CD8-positive, alpha-beta T cell (primary cell): ENCODE measurements at places on chromosomes 3 and 15. TPM values are rescaled to one million over a fixed set of nuclear protein-coding genes. Genes with fewer than 3 reads are reported as not detected.

- no peak for DNase-seq
Observed at GRCh38 chr3:126431103-126431534, 36.4 kb downstream of the CFAP100 start.

The MINAR1 gene
- 0.22 TPM for total RNA-seq

The TICRR gene
- total RNA-seq, result 0.11 TPM

DNA sequence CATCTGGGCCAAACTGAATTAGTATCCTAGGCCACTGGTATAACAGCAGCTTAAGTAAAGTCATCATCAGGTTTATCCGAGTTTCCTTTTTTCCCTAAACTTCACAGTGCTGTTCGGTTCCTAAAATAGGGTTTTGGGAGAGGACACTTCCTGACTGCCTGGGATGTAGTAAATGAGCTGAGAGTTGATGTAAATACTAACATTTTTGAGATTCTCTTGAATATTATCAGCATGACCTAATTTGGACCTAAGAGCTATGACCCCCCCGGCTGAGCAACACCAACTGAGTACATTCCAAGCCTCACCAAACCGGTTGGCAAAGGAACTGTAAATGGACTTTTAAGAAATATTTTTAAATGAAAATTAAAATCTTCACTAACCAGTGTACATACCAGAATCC is 78.8 kb downstream of the IL5RA start:
- no peak for DNase-seq

DNA sequence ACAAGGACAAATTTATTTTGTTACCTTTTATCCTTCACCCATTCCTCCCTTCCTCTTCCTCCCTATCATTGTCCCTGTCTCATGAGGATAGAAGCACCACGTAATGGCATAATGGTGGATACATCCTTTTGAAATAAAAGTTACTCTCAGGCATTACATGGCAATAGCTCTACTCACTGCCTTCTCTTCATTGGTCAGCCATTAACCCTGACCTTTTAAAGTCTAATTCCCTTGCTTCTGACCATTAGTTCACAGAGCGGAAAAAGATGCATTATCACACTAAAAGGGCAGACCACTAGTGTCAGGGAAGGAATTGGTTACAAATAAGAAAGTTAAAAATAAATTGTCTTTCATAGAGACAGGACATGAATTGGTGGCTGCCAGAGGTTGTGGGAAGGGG is 54.6 kb upstream of the EIF1B start:
- DNase-seq, result no peak

- DNase-seq, result peak; percentile 6
Observed at GRCh38 chr15:98700519-98700918, 52.2 kb downstream of the IGF1R start.

The CD96 gene
- total RNA-seq, result 218 TPM

DNA sequence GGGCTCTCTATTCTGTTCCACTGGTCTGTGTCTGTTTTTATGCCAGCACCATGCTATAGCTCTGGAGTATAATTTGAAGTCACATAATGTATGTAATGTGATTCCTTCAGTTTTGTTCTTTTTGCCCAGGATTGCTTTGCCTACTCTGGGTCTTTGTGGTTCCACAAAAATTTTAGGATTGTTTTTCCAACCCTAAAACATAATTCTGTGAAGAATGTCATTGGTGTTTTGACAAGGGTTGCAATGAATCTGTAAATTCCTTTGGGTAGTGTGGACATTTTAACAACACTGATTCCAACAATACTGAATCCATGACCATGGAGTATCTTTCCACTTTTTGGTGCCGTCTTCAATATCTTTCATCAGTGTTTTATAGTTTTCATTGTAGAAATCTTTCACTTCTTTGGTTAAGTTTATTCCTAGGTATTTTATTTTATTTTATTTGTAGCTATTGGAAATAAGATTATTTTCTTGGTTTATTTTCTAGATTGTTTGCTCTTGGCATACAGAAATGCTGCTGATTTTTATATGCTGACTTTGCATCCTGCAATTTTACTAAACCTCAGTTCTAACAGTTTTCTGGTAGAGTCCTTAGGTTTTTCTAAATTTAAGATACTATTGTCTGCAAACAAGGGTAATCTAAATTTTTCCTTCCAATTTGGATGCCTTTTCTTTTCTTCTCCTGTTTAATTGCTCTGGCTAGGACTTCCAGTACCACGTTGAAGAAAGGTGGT is 29.7 kb downstream of the TJP1 start:
- DNase-seq, result no peak

- DNase-seq, result no peak
Observed at GRCh38 chr3:14286887-14287500, 108.4 kb downstream of the LSM3 start.

The EBLN2 gene
- total RNA-seq, result 9.5 TPM

The LEKR1 gene
- 1.5 TPM for total RNA-seq

GRCh38 chr3:35664460-35664919 is 25.2 kb downstream of the ARPP21 start:
- peak; percentile 2 for DNase-seq

GRCh38 chr3:110375751-110376518 is 695.7 kb upstream of the NECTIN3 start:
- DNase-seq, result no peak

The PLSCR5 gene
- total RNA-seq, result not detected

- peak; percentile 6 for DNase-seq
Observed at GRCh38 chr15:23565395-23566070, at the start of gene MKRN3. Gene MKRN3, plus strand, starts transcription at chr15:23565674. Its CDS starts 109 bp downstream, at chr15:23565783.

The ECE2 gene
- not detected for total RNA-seq

DNA sequence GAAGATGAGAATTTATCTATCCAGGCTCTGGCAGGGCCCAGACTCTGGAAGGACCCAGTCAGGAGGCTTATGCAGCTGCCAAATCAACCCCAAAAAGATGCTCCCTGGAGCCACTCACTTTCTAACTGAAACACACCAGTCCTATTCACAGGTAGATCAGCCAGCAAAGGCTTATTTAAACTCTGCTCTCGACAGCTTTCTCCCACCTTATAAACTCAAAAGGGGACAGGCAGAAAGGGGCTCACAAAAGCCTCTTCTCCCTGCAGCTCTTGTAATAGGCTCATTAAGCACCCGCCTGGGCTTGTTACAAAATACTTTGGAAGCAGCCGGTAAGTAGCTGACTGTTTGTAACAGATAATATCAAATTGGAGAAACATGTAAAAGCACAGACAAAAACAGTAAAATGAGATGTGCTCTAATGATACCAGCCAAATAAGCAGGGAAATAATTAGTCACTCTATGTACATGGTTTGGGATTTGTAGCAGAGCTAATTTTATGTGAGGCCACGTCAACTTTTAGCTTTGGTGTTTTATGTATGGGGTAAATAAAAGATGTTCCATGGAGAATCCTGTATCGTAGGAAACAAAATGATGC is 213.8 kb downstream of the NR2F2 start:
- no peak for DNase-seq

DNA sequence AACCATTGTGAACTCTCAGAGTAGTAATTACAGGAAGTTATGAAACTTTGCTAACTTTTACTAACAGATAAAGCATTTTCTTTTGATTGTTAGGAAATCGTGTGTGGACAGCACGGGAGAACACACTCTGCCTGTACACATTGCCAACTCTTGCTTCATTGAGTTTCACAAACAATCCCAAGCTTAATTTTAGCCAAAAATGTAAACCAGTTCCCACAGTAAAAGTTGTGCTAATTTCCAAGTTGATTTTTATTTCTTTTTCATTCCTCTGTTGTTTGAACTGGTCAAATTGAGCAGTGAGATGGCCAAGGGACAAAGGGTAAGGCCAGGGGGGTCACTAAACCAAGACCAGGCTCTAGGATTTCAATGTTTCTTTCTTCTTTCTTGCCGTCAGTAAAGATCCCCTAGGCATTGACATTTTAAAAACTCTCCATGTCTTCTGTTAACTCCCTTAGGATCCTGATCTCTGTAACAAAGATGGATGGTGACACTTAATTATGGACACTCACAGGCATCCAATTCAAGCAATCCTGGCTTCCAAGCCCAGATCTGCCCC is 414.9 kb downstream of the RBMS3 start:
- DNase-seq, result no peak

DNA sequence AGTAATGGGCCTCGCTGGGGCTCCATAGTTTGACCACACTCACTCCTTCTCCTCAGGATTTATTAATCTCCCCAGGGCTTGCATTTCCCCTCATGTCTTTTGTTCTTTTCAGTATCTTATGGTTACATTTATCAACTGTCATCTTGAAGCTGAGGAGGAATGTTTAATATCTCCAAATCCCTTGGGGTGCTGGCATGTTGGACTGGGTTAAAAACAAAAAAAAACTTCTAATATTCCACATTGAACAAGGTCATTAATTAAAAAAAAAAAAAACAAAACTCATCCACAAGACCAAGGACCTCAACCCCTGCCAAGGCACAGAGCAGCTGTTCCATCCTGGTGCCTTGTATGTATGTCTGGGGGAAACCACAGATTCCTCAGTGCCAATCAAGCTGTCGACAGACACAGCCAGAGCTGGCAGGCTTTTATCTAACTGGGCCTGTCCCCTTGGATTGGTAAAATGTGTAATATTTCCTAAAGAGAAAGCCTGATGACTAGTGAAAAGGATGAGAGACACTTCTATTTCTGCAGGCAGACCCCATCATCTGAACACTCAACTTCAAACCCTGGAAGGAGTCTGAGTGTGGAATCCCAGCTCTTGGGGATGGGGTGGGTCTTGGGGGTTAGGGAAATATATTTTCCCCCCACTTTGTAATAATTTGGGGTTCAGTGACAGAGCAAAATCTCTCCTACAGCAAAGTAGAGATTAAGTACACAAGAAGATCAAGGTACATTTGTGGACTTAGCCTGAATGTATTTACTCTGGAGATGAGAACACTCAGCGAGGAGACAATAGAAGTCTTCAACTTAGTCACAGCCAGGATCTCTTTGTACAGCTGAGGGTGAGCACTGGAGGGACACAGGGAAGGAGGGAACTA is 69.1 kb downstream of the TTC23 start:
- DNase-seq, result no peak

The CCDC9B gene
- 1.1 TPM for total RNA-seq

The TRPC1 gene
- total RNA-seq, result 3.3 TPM

- no peak for DNase-seq
Observed at GRCh38 chr3:197478746-197479668, 76.8 kb downstream of the BDH1 start.

GRCh38 chr3:9251055-9251786 is 1.8 kb upstream of the SRGAP3 start:
- no peak for DNase-seq

- no peak for DNase-seq
Observed at GRCh38 chr3:187947927-187948682, 202.8 kb upstream of the BCL6 start.

The SLC24A5 gene
- not detected for total RNA-seq

The MYL3 gene
- total RNA-seq, result not detected

DNA sequence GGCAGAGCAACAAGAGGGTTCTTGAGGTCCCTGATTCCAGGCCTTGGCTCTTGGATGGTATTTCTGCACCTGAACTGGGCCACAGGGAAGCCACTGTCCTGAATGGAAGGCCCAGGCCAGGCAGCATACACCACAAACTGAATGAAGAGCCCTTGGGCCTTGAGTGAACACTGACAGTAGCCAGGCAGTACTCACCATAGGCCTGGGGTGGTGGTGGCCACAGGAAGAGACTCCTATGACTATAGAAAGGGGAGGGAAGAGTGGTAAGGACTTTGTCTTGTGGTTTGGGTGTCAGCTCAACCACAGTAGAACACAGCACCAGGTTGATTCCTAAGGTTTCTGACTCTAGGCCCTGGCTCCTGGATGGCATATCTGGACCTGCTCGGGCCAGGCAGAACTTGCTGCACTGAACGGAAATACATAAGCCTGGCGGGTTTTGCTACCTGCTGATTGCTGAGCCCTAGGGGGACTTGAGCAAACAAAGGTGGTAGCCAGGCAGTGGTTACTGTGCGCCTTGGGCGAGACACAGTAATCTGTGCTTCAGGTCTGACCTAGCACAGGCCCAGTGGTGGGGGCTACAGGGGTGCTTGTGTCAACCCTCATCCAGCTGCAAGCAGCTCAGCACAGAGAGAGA is 241.4 kb downstream of the ISL2 start:
- DNase-seq, result no peak

- no peak for DNase-seq
Observed at GRCh38 chr15:57921371-57921770, 144.1 kb downstream of the ALDH1A2 start.

GRCh38 chr3:174329321-174329720 is 529.8 kb upstream of the NAALADL2 start:
- no peak for DNase-seq

The STRIT1 gene
- not detected for total RNA-seq

DNA sequence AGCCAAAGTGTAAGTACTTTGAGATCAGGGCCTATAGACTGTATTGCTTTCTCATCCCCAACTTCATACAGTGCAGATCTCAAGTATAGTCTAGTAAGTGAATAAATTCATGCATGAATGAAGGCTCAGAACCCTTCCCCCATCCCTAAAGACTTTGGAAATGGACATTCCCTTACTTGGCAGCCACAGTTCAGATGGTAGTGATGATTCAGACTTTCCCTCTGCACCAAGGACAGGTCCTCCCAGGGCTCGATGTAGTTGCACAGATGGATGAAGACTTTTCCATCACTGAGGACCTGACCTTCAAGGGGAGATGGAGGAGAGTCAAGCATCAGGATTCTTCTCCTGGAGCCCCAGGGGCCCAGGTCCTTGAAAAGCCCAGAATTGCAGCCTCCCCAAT is 4.6 kb downstream of the TIMP4 start:
- DNase-seq, result no peak

The C3orf85 gene
- total RNA-seq, result not detected

- DNase-seq, result no peak
Observed at GRCh38 chr15:57458356-57458781, 82.1 kb downstream of the CGNL1 start.

DNA sequence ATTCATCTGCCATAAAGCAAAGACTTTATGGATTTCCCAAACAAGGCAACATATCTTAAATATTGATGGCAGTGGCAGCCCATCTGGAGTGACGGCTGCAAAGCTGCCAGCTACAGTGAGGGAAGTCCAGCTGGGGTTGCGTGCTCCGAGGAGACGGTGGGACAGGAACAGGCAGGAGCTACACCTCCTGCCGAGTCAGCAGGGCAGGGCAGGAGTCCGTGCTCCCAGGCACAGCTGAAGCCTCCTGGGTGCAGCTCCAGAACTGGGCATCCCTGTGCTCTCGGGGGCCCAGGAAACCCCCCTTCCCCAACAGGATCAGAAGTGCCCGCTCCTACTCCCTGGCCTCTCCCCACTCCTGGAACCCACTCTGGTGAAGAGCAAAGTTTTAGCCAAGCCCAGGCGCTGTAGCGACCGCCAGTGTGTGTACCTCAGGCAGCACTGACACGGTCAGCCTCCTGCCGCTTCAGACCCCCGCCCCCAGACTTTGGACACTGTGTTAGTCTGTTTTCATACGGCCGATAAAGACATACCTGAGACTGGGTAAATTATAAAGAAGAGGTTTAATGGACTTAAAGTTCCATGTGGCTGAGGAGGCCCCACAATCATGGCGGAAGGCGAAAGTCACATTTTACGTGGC is 556.4 kb upstream of the CCDC54 start:
- no peak for DNase-seq

The CLDN16 gene
- not detected for total RNA-seq

The DUOXA2 gene
- total RNA-seq, result not detected

The BNC1 gene
- not detected for total RNA-seq
